ENCODE measurements at places on chromosomes 13 and 19.

DNA sequence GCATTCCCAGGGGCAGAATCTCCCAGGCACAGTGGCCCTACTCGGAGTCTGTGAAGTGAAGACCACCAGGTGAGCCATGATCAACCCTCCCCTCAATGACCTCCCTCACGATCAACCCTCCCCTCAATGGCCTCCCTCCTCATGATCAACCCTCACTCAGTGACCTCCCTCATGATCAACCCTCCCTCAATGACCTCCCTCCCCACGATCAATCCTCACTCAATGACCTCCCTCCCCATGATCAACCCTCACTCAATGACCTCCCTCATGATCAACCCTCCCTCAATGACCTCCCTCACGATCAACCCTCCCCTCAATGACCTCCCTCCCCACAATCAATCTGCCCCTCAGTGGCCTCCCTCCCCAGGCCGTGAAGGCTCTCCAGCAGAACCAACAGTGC, 32.1 kb downstream of the SBNO2 start:
- DNase-seq: no peak

GRCh38 chr19:7924241-7924640, 1.7 kb downstream of the CTXN1 start:
- no peak for DNase-seq

DNA sequence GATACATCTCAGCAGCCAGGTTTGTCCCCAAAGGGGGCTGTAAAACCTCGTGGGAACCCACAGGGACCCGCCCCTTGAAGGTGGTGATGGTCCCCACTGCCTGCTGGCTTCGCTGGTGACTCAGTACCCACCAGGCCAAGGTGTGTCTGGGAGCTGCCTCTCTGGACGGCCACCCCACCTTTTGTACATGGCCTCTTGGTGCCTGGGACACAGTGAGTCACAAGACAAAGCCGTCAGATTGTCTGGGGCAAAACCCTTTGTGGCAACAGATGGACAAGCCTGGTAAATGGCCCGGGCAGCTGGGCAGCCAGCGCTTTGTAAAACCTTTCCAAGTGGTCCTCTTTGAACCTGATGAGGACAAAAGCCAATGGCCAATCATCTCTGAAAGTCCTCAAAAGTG, 27.9 kb upstream of the KLF2 start:
- DNase-seq: no peak

GRCh38 chr13:94711561-94712286, 621 bp downstream of the SOX21 start:
- DNase-seq: no peak

GRCh38 chr19:14097532-14098151, 7.1 kb upstream of the SAMD1 start:
- DNase-seq: no peak

DNA sequence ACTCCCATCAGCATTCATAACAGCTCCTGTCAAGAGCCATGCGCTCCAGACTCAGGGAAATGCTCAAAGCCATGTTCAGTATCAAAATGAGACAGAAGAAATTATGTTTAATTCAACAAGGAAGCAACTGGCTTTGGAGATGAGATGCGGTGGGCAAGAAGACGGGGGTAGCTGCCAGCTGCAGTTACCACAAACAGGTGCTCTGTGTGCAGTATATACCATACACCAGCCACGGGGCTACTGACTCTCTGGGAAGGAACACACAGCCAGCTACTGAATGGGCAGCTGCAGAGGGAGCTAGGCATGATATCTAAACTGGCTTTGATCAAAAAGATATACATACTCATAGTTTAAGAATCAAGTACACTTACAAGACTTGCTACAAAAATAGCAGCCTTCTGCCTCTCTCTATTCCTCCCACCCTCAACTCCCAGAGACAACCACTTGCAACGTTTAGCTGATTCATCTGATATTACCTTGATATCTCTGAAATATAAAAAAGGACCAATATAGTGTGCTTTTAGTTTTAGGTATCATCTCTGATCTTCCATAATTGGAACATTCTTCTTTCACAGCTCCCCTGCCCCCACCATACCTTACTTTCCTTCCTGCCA, 593.0 kb downstream of the UQCRFS1 start:
- DNase-seq: no peak

GRCh38 chr13:107866032-107866940, 349.1 kb downstream of the LIG4 start:
- DNase-seq: no peak

GRCh38 chr13:19572280-19572679, 10.9 kb upstream of the TPTE2 start:
- no peak for DNase-seq

GRCh38 chr13:50636007-50636704, 207.3 kb downstream of the DLEU7 start:
- DNase-seq: no peak

DNA sequence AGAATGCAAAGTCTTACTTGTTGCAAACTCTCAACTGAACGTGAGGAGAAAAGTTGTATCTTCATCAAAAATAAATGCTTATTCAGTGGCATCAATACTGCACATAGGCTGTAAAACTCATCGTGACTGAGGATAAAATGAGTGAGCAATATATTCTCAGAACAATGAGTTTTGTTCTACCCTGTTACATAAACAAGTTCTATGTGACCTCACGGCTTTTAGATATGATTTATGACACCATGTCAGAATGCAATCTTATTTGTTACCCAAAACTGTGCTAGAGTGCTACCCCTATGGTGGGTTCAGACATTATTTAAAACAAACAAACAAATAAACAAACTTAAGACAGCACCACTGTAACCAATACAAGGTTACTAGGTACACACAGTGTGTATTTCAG, 55.4 kb downstream of the FOXO1 start:
- DNase-seq: no peak

- DNase-seq: no peak
Measured at GRCh38 chr13:49693877-49694276, 2.6 kb upstream of the EBPL start.

DNA sequence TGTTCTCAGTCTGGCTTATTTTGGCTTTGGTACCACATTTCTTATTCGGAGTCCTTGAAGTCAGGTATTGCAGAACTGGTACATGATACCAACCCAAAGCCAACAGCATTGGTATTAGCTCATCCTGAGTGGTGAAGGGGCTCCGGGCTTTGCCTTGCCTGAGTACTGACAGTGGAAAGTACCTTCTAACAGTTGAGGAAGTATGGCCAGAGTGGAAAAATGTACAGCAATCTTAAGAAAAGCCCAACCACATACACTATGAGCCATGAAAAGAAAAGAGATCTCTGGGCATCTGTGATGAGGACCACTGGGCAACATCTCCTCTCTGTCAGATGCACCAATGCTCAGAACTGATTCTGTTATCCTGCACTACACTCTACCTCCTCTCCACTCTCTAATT, 8.3 kb downstream of the LCP1 start:
- DNase-seq: no peak
